ENCODE measurements at places on chromosomes 16 and 17. TPM values are rescaled to one million over a fixed set of nuclear protein-coding genes. Genes with fewer than 3 reads are reported as not detected.

The MPP2 gene
- 1.2 TPM for total RNA-seq

The COPS3 gene
- 54.1 TPM for total RNA-seq

The CRYM gene
- total RNA-seq = 8.1 TPM

The KRTAP2-1 gene
- total RNA-seq = not detected

The PRKCB gene
- not detected for total RNA-seq

The COX6A2 gene
- total RNA-seq = not detected

The NATD1 gene
- total RNA-seq = 13.9 TPM

The CCL7 gene
- total RNA-seq = not detected

The RASD1 gene
- 2.9 TPM for total RNA-seq

The CTRL gene
- 0.34 TPM for total RNA-seq

The MAPK7 gene
- total RNA-seq = 36.8 TPM

The SMURF2 gene
- 266 TPM for total RNA-seq

The EXOC3L1 gene
- total RNA-seq = 12.0 TPM

The LHX1 gene
- 1.3 TPM for total RNA-seq

The CCL18 gene
- not detected for total RNA-seq

The WFDC1 gene
- not detected for total RNA-seq

The ADGRG1 gene
- 129 TPM for total RNA-seq

The ULK2 gene
- total RNA-seq = 17.0 TPM

The PNMT gene
- not detected for total RNA-seq

The TMIGD1 gene
- total RNA-seq = not detected

The PRR35 gene
- total RNA-seq = not detected

The NEUROD2 gene
- total RNA-seq = not detected

The B4GALNT2 gene
- not detected for total RNA-seq

The TMEM114 gene
- not detected for total RNA-seq

The CCL5 gene
- total RNA-seq = 1.6 TPM

The UMOD gene
- total RNA-seq = not detected

All from glomerular endothelial cell (primary cell).